ENCODE measurements at places on chromosomes 1 and 21.

- peak; percentile 58 for DNase-seq
Observed at GRCh38 chr1:109239409-109240068, 9.8 kb upstream of the CELSR2 start.

GRCh38 chr1:70553567-70553956 is 142.5 kb downstream of the CTH start:
- no peak for DNase-seq

- no peak for DNase-seq
Observed at GRCh38 chr1:110185181-110185580, 24.9 kb upstream of the KCNC4 start.

GRCh38 chr1:206117151-206117948 is at the start of gene AVPR1B:
Gene AVPR1B (minus strand): TSS chr1:206117388. CDS start chr1:206116890, 498 bp downstream.
- peak; percentile 54 for DNase-seq

GRCh38 chr21:15491100-15491499 is 238.7 kb upstream of the USP25 start:
- DNase-seq: no peak
